Fibroblast of lung (primary cell): ENCODE measurements at places on chromosomes 4 and X.

DNA sequence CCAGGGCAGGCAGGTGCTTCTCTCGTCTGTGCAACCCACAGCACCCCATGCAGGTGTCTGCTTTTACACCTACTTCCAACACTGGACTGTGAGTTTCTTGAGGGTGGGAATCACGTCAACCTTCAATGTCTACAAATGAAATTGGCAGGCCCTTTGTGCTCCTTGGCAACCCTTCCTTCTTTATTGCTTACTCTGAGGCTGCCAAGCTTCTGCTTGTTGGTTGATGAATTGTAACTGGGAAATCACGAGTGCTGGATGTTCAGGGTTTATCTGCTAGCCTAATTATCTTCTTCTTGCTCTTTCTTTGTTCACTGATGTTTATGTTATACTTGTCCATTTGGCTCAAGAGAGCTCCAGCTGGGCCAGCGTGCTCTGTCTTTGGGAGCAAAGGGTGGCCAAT is 2.5 kb upstream of the DGAT2L6 start:
- no peaks in the 10 kb centered on the region for H3K36me3 ChIP-seq
- no peaks in the 10 kb centered on the region for H3K4me1 ChIP-seq
- peak overlapping the region; percentile 67 for H3K27ac ChIP-seq
- peak; percentile 69 for DNase-seq
- no peak overlapping the region for H3K4me3 ChIP-seq

- H3K36me3 ChIP-seq = no peaks in the 10 kb centered on the region
- H3K27me3 ChIP-seq = no peaks in the 10 kb centered on the region
- peaks cover 8% of the 10 kb centered on the region for H3K4me1 ChIP-seq
- no peak for DNase-seq
- peak overlapping the region; percentile 12 for H3K4me3 ChIP-seq
Observed at GRCh38 chr4:687971-688853, 739 bp downstream of the SLC49A3 start.

DNA sequence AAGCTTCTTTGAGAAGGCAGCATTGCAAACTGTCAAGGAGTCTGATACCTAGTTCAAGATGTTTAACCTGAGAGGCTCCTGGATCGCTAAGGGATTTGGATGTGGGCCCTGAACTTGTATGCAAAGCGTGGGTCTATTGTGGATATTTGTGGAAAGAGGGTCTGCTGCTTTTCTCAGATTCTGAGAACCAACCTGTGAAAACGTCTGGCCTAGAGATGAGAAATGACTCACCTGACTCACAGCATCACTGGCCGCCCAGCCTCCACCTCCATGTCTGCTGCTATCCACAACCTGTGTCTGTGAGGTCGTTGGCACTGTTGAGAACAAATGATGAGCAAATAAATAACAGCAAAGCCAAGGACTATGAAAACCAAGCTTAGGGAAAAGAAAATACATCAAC is 33.3 kb upstream of the PROM1 start:
- no peaks in the 10 kb centered on the region for H3K4me1 ChIP-seq
- no peaks in the 10 kb centered on the region for H3K27me3 ChIP-seq
- no peaks in the 10 kb centered on the region for H3K36me3 ChIP-seq
- no peak for DNase-seq

- H3K4me1 ChIP-seq = peaks cover 5% of the 10 kb centered on the region
- no peaks in the 10 kb centered on the region for H3K27me3 ChIP-seq
- no peaks in the 10 kb centered on the region for H3K36me3 ChIP-seq
Observed at GRCh38 chr4:105399532-105400161, 74.2 kb downstream of the PPA2 start.

- H3K36me3 ChIP-seq = no peaks in the 10 kb centered on the region
- no peak overlapping the region for H3K4me3 ChIP-seq
- H3K27ac ChIP-seq = no peak overlapping the region
- no peak for DNase-seq
Observed at GRCh38 chr4:121077496-121077895, 5.2 kb upstream of the NDNF start.

DNA sequence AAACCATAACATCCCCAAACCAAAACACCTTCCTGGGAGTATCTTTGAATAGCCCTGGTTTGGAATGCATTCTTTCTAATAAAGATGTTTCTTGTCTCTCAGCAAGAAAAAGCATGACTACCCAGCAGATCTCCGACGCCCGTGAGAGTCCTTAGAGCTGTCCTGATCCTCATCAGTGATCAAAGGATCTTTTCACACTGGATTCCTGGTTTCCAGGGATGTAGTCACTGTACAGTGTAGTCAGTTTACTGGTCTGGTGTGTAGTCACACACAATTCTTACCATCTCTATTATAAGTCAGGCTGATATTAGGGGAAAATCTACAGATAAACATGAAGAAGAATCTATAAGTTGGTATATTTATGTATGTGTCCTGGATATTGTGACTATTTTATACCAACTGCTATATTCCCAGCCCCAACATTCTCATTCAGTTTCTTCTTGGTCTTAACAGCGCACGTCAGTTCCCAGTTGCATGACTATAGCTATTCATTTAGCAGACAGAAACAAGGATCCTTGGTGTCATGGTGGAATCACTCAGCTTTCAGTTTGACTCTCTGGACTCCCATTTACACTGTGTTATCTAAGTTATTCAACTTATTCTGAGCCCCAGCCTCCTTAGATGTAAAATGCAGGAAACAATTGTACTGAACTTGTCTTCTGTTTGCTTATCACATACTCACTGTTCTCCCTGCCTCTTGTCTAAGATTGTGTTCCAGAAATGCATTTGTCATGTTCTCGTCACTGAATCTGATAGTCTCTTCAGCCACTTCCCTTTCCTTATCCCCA is 68.3 kb downstream of the SLIT2 start:
- peaks cover 12% of the 10 kb centered on the region for H3K4me1 ChIP-seq
- H3K27me3 ChIP-seq = no peaks in the 10 kb centered on the region
- H3K4me3 ChIP-seq = no peak overlapping the region
- no peak overlapping the region for H3K27ac ChIP-seq
- DNase-seq = no peak

DNA sequence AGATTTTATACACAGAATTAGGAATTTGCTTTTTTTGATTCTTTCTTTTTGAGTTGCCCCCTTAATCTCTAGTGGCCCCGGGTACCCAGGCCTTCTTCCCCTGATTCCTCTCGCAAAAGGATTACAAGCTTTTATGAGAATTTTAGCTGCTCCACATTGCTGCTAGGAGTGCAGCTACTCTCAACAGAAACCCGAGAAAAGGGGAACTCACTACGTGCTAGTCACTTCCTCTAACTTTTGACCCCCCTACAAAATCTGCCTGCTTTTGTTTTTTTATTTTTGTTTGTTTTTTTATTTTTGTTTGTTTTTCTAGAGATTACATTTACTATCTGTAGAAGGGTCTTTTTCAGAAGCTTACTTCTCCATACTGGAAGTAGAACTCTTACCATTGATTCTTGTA is 64.1 kb downstream of the ZNF81 start:
- H3K27ac ChIP-seq = no peak overlapping the region
- no peaks in the 10 kb centered on the region for H3K36me3 ChIP-seq
- H3K27me3 ChIP-seq = no peaks in the 10 kb centered on the region
- H3K4me3 ChIP-seq = no peak overlapping the region
- no peak for DNase-seq

GRCh38 chr4:144597171-144597570 is 48.8 kb upstream of the HHIP start:
- no peak for DNase-seq
- no peaks in the 10 kb centered on the region for H3K36me3 ChIP-seq
- no peak overlapping the region for H3K27ac ChIP-seq
- no peak overlapping the region for H3K4me3 ChIP-seq
- no peaks in the 10 kb centered on the region for H3K4me1 ChIP-seq

DNA sequence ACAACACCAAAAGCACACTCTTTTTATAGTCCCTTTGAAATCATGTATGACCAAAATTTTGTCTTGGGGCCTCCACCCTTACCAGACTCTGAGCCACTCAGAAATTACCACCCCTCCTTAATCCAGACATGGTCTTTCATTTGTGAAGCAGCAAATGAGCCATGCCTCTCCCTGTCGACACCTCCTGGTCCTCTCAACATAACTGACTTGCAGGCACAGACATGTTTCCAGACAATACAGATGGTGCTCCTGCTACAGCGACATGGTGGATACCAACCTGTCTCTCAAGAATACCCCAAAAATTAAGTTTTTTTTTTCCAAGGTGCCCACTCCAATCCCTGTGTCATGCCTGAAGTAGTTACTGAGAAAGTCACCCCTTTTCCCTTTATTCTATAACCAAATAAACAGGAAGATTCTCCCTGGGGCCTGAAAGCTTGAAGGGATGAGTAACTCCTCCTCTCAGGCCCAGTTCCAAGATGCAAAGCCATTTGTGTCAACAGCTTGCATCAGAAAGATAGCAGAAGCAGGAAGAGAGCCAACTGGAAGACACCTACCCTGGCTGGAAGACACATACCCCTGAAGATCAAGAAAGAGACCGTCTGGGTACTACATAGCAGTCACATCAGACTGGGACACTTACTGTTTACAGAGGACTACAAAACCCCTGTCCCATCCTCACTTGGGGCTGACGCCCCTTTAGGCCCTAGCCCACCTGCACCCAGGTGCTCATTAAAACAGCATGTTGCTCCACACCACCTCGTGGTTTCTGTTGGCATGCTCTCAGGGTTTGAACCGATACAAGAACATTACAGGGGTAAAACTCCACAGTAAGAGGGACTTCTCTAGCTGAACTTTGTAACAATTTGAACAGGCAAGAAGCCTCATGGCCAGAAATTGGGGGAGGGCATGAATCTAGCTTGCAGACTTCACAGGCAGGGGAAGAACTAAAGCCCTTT is 5.5 kb upstream of the UGT2B17 start:
- H3K36me3 ChIP-seq = no peaks in the 10 kb centered on the region
- no peak for DNase-seq
- no peaks in the 10 kb centered on the region for H3K4me1 ChIP-seq
- no peak overlapping the region for H3K27ac ChIP-seq
- no peaks in the 10 kb centered on the region for H3K27me3 ChIP-seq
- H3K4me3 ChIP-seq = no peak overlapping the region

- no peaks in the 10 kb centered on the region for H3K27me3 ChIP-seq
- peaks cover 8% of the 10 kb centered on the region for H3K4me1 ChIP-seq
- H3K36me3 ChIP-seq = no peaks in the 10 kb centered on the region
- no peak overlapping the region for H3K4me3 ChIP-seq
- DNase-seq = peak; percentile 53
Observed at GRCh38 chr4:6749340-6750171, 33.0 kb upstream of the KIAA0232 start.

DNA sequence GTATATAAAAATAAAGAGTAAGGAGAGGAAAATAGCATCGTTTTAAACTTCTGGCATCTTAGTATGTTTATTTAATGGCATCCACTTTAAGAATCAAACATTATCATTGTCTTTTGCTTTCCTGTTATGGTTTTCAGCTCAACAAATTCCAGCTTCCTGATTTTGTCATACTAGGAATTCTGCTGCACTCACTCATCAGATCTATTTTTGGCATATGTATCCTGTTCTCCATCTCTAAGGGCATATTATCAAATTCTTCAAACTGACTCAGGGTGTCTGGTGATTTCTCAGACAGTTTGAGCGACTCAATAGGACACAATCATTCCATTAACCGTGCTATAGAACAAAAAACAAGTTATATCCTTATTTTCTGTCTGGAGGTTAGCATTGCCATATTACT is 248.5 kb upstream of the DIAPH2 start:
- DNase-seq = peak; percentile 70
- no peak overlapping the region for H3K27ac ChIP-seq
- no peak overlapping the region for H3K4me3 ChIP-seq

- H3K27me3 ChIP-seq = no peaks in the 10 kb centered on the region
- no peaks in the 10 kb centered on the region for H3K36me3 ChIP-seq
- no peaks in the 10 kb centered on the region for H3K4me1 ChIP-seq
- no peak overlapping the region for H3K27ac ChIP-seq
Observed at GRCh38 chr4:105374071-105374470, 99.8 kb downstream of the PPA2 start.

GRCh38 chr4:128241019-128241418 is 46.6 kb downstream of the PGRMC2 start:
- H3K27ac ChIP-seq = peak overlapping the region; percentile 74
- H3K4me1 ChIP-seq = peaks cover 9% of the 10 kb centered on the region
- DNase-seq = no peak
- no peaks in the 10 kb centered on the region for H3K36me3 ChIP-seq

- H3K27ac ChIP-seq = no peak overlapping the region
- H3K4me3 ChIP-seq = no peak overlapping the region
- no peak for DNase-seq
- H3K4me1 ChIP-seq = no peaks in the 10 kb centered on the region
- H3K27me3 ChIP-seq = no peaks in the 10 kb centered on the region
Observed at GRCh38 chr4:150543042-150543441, 38.9 kb upstream of the MAB21L2 start.

DNA sequence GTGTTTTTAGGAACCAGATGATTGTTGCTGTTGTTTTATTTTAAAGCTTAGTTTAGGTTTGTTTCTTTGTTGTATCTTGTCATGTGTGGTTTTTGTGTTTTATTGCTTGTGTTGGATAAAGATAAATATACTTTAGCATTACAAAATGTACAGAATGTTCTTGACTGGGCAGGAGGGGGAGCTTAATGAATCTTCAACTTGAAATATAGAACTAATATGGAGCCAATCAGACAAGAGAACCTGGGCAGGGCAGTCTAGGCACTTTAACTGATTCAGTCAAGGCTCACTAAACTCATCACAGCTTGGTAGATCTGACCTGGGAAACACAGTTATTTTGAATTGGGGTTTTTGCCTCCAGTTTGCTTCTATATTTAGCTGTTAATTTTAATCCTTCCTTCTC is 304.2 kb downstream of the ARHGAP24 start:
- H3K4me3 ChIP-seq = peak overlapping the region; percentile 59
- DNase-seq = peak; percentile 69
- H3K27ac ChIP-seq = peak overlapping the region; percentile 69
- H3K4me1 ChIP-seq = peaks cover 5% of the 10 kb centered on the region

GRCh38 chr4:84740057-84740456 is 157.1 kb downstream of the CDS1 start:
- H3K27ac ChIP-seq = no peak overlapping the region
- no peaks in the 10 kb centered on the region for H3K27me3 ChIP-seq
- no peak for DNase-seq
- no peak overlapping the region for H3K4me3 ChIP-seq

DNA sequence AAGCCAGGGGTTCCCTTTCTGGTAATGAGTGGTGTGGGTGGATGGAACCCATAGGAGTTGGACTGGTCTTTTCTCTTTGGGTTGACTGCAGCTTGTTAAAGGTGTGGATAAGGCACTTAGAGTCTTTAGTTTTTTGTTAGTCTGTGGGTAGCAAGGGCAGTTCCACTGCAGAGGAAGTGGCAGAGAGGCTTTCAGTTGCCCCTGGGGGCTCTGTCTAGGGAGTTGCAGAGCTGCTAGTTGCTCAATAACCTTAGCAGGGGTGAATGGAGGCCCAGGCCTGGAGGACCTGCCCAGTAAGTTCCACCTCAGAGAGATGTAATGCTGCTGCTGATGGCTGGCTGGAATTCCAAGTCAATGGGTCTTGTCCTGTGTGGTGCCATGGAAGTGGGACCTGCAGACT is 282.6 kb upstream of the NDST4 start:
- H3K4me1 ChIP-seq = no peaks in the 10 kb centered on the region
- DNase-seq = no peak
- no peaks in the 10 kb centered on the region for H3K27me3 ChIP-seq
- H3K27ac ChIP-seq = no peak overlapping the region
- no peak overlapping the region for H3K4me3 ChIP-seq
